ENCODE measurements at places on chromosomes 16 and 17.

DNA sequence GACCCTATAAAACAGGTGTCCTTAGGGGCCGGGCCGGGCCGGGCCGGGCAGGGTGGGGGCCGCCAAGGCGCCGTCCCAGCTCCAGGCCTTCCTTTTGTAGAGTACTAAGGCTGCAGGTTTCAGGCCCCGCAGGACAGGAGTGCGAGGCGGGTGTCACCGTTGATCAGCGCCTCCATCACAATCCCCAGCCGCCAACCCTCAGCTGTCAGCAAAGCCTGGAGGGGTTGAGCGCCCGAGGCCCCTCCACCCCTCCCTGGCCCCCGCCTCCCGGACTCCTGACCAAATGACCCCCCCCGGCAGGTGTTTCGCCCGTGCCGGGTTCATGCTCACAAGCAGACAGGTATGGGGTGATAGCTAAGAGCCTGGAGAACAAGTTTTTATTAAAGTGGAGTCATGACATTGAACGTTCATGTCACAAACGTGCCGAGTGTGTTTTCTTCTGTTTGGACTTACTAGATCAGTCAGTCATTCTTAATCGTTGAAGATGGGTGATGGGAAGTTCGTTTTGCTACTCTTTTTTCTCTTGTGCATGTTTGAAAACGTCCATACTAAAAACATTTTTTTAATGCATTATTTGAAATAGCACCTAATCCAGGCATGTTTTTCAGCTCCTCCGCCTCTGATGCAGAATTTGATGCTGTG lies 534 bp downstream of the ARL2BP start:
- no peak for DNase-seq

- DNase-seq, result no peak
Observed at GRCh38 chr16:64455275-64455674, 666.6 kb downstream of the CDH11 start.

GRCh38 chr17:55166506-55166905 lies 98.3 kb upstream of the HLF start:
- no peak for DNase-seq

DNA sequence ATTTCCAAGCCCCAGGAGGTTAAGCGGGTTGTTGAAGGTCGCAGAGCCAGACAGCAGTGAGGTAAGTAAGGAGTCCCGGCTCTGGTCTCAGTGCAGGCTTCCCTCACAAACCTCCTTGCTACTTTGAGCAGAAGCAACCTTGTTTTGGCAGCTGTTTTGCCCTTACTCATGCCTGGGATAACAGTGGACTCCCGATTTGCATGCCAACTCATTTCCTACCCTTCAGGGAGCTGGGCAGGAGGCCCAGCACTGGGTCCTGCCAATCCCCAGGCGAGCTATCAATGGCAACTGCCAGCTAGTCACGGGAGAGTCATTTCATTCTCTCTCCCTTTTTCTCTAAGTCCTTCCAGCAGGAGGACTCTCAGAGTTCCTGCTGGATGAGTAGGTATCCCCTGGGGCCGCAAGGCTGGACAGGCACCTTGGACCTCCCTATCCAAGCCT lies 72.0 kb upstream of the KSR1 start:
- DNase-seq, result no peak

DNA sequence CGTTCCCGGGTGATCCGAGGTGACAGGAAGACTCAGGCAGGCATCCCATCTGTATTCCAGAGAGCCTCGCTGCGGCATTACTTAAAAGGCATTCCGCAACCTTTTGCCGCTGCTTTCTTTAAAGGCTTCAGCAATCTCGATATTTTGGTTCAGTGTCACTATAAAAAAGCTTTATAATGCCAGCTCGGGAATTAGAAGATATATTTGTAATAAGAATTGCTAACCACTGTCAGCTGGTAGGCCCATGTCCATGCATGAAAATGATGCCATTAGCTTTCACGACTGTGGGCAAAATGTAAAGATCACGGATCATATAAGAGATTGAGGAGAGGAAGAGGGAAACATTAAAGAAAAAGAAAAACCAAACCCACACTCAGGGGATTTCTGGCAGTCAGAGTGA lies 578.6 kb upstream of the CDH5 start:
- DNase-seq, result no peak

- no peak for DNase-seq
Observed at GRCh38 chr17:16975744-16976625, 4.1 kb upstream of the TNFRSF13B start.

DNA sequence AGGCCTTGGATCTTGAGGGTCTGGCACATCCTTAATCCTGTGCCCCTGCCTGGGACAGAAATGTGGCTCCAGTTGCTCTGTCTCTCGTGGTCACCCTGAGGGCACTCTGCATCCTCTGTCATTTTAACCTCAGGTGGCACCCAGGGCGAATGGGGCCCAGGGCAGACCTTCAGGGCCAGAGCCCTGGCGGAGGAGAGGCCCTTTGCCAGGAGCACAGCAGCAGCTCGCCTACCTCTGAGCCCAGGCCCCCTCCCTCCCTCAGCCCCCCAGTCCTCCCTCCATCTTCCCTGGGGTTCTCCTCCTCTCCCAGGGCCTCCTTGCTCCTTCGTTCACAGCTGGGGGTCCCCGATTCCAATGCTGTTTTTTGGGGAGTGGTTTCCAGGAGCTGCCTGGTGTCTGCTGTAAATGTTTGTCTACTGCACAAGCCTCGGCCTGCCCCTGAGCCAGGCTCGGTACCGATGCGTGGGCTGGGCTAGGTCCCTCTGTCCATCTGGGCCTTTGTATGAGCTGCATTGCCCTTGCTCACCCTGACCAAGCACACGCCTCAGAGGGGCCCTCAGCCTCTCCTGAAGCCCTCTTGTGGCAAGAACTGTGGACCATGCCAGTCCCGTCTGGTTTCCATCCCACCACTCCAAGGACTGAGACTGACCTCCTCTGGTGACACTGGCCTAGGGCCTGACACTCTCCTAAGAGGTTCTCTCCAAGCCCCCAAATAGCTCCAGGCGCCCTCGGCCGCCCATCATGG lies 4.0 kb upstream of the ADGRG3 start:
- DNase-seq, result no peak

DNA sequence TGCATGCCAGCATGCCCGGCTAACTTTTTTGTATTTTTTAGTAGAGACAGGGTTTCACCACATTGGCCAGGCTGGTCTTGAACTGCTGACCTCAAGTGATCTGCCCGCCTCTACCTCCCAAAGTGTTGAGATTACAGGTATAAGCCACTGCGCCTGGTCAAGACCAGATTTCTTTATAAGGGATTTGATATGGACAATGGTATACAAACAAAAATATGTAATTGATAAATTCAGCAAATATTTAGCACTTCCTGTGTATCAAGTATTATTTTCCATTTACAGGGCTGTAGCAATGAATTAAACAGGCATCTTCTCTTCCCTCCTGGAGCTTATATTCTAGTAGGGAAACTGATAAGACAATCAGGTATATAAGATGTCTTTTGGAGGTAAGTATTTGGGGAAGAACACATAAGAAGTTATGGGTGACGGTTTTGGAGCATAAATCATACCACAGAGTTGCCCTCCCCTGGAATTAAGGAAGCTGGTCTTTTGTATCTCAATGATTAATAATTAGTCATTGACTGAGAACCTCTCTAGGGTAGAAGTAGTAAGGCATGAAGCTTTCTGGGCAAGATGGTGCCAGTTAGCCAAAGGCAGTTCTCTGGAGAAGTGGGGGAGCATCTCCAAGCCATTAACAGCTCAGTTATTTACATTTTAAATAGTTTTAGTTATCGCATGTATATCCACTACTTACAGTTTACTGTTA lies 35.8 kb downstream of the TANC2 start:
- no peak for DNase-seq

GRCh38 chr16:772959-773358 lies 12.4 kb downstream of the MSLN start:
- no peak for DNase-seq

- DNase-seq, result no peak
Observed at GRCh38 chr16:84467256-84467655, 37.2 kb downstream of the MEAK7 start.

- no peak for DNase-seq
Observed at GRCh38 chr17:40554646-40555295, 10.5 kb downstream of the CCR7 start.

GRCh38 chr17:47223007-47223406 lies 13.9 kb downstream of the MYL4 start:
- DNase-seq, result no peak

- DNase-seq, result peak; percentile 42
Observed at GRCh38 chr17:37791447-37792399, 46.9 kb upstream of the HNF1B start.

DNA sequence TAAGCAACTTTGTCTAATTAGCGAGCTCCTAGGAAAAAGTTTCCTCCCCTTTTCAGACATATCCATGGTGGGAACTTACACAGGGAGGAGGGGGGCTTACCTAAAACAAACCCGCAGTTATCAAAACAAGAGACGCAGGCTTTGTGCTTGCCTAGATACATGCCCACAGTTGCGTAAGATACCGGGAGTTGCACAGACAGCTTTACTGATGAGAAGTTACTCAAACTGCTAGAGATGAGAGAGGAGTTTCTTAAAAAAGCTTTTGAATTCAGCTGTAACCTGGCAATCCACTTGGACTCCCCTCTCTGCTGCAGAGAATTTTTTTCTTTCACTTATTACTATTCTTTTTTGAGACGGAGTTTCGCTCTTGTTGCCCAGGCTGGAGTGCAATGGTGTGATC lies 6.8 kb upstream of the ZP2 start:
- no peak for DNase-seq

- no peak for DNase-seq
Observed at GRCh38 chr16:73010150-73010676, 37.7 kb downstream of the ZFHX3 start.

GRCh38 chr17:55377671-55378275 lies 43.9 kb downstream of the MMD start:
- DNase-seq, result no peak

- DNase-seq, result no peak
Observed at GRCh38 chr17:81518113-81518784, 5.7 kb upstream of the ACTG1 start.

DNA sequence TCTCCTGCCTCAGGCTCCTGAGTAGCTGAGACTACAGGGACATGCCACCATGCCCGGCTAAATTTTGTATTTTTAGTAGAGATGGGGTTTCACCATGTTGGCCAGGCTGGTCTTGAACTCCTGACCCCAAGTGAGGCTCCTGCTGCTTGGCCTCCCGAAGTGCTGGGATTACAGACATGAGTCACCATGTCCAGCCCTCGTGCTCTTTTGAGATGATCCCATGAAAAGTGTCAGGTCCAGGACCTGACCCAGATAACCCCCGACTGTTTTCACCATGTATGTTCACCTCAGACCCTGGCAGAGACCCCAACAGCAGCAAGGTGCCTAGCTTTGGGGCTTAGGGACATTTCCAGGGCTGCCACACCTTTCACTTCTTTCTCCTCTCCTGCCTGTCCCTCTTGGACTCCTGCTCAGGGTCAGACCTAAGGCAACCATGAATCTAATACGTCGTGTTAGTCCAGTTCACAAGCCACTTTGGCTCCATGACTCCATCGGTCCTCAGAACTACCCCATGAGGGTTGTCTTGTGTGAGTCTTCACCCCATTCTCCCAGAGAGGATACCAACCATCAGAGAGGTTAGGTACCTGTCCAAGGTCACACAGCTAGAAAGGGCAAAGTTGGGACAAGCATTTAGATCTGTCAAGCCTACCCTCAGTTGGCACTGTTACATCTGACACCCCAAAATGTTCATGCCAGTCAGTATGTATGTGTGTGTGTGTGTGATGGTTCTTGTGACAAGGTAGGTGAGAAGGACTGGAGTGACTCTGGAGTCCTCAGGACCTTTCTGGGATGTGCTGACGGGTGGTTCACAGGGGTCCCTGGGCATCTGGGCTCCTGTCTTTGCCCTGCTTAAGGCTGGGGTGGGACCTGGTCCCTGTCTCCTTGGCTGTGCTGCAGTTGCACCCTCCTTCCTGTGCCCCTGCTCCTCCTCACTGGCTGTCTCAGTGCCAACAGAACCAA lies 23.1 kb upstream of the MAP3K14 start:
- DNase-seq, result no peak

DNA sequence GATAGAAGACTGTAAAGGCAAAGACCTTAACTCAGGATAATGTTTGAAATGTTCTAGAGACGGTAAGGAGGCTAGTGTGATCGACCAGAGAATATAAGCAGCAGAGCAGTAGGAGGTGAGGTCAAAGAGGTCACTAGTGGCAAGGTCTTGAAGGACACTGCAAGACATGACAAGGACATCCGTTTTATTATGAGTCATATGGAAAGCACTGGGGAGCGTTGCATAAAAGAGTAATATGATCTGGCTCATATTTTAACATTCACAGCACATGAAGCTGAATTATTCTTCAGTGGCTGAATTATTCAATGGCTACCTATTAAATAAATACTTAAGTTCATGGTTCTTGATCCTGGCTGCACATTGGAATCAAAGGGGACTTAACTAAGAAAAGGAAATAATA lies 123.7 kb downstream of the SOX9 start:
- DNase-seq, result no peak

DNA sequence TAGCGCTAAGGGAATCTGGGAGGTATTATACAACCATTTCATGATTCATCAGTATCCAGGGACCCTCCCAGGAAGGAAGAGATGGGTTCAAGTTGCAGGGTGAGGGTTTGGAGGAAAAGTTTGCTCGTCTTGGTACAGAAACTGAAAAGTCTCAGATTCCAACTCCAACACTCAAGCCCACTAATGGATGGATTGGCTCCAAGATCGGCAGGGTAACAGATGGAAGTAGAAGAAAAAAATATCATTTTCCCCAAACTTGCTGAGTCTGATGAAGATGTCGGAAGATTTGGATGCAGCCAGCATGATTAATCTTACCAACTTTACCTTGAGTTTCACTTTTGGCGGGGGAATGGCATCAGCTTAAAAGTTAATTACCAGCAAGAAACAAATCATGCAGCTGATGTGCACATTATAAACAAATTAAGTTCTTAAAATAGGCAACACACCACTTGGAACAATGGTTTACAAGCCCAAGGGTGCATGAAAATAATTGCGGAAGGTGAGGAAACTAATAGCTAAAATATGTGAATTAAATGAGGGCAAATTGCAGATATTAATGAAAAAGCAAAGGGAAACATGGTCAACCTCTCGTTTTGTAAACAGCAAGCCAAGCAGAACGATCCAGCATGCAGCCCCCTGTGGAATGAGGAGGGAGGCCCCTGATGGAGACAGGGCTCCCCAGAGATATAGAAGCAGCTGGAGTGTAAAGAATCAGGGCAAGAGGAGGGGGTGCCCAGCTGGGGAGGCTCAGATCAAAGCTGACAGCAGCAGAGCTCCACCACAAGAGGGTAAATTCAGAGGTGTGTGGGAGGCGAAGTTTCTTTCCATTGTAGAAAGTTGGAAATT lies 44.1 kb upstream of the GRIN2A start:
- DNase-seq, result no peak

DNA sequence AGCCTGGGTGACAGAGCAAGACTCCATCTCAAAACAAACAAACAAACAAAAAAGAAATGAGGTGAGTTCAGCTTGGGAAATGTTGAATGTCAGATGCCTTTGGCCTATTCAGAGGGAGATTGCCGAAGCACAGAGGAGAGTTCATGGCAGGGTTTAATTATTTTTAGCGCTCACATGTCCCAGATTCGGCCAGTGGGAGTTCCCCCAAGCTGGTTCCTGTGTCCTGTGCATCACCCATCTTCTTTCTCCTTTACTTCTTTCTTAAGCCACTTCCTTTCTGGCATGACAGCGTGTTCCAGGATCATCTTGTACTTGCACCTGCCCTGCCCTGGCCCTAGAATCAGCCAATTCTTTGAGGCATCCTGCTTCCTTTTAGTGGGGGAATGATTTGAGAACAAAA lies 9.2 kb downstream of the MPV17L start:
- no peak for DNase-seq

GRCh38 chr17:80272366-80272765 lies 11.7 kb downstream of the RNF213 start:
- no peak for DNase-seq

GRCh38 chr17:42629411-42630009 lies 20.0 kb downstream of the TUBG1 start:
- no peak for DNase-seq
